ENCODE measurements at places on chromosomes 12 and 14.

DNA sequence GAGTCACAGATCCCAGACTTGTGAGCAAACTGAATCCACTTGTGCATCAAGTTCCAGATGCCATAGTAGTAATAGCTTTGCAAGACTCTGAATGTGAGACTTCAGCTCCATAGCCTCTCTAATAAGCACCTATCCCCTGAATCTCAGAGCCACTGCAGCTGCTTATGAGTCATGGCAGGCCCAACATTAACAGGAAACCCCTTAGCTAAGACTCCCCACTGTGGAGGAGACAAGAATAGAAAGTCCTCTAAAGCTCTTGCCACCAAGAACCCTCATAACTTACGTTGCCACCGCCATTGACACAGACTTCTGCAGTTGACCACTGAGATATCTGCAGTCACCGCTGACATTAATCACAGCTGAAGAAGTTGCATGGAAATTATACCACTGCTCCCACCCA lies 62.9 kb upstream of the PDE3A start:
- no peak for DNase-seq

DNA sequence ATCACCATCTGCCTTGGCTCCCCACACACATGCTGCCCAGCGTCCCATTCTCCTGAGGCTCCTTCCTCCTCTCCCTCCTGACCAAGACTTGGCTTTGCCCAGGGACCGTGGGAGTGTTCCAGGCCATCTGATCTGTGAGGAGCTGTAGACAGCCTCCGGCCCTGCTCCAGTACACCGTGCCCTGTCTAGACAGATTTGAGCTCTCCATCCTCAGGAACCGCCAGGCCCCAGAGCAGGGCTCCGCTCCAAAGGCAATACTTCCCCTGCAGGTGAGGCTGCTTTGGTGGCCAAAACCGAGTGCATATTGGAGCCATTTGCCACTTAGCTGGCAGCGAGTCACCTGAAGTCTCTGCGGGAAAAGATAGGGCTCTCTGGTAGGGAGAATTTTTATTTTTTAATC lies 147.4 kb downstream of the ANO2 start:
- no peak for DNase-seq

DNA sequence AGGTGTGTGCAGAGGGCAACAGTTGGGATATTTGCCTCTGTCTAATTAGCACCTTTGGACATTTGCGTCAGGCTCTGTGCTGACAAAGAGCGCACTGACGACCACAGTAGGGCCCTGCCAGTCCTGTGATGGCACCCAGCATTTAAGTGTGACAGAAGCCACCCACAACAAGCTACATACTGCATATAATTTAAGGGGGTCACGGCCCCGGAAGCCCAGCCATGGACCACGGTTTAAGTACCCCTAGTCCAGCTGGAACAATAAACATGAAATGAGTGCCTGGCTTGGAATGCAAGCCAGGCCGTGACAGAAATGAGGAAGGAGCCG lies 16.8 kb upstream of the DYNC1H1 start:
- no peak for DNase-seq

DNA sequence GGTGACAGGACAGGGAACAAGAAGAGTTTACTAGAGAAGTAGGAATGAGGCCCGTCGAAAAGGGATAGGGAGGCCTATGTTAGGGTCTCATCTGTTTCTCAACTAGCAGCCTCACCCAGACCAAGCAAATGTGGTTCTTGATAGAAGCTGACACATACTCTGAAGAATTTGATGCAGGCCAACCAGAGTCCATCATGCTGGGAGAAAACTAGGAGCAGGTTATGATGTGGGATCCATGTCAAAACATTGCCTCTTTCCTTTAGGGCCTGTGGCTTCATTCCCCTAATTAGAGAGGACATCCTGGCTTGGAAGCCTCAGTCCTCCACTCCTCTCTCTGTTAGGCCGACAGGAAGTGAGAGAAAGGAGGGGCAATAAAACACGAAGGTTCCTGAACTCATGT lies 122.8 kb downstream of the NTF3 start:
- no peak for DNase-seq

GRCh38 chr14:55448141-55448614 lies 7.8 kb upstream of the TBPL2 start:
- DNase-seq = no peak

GRCh38 chr12:46549527-46550265 lies 177.1 kb upstream of the SLC38A2 start:
- DNase-seq = no peak

- no peak for DNase-seq
Measured at GRCh38 chr12:26032290-26032689, 73.8 kb downstream of the RASSF8 start.

- no peak for DNase-seq
Measured at GRCh38 chr12:54586620-54587019, 1.8 kb downstream of the PPP1R1A start.

DNA sequence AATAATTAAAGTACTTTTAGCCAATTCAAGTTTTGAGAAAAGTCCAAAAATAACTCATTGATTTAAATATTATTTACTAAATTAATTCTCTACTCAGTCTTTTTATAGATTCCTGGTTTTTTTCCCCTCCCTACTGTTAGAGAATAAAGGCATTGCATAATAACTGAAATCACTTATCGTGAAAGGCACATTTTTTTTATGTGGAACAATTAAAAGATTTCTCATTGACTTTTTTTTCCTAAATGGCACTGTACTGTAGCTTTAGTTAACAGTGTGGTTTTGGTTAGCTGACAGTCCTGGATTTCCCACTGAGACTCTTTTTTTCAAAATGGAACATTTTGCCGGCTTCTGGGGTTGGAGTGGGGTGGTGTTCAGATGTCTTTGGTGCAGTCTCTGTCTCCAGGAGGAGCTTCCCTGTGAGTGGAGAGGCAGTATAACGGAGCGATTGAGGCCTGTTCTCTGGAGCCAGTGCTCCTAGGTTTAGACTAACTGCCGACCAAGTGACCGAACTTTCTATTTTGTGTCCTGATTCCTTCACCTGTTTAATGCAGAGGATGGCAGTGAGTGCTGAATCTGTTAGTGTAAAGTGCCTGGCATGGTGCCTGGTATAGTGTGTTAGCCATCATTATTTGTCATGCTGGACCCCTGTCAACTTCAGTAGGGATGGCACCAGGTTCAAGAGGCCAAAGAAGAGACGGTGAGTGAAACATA lies 117.7 kb downstream of the ADCK1 start:
- DNase-seq = no peak

DNA sequence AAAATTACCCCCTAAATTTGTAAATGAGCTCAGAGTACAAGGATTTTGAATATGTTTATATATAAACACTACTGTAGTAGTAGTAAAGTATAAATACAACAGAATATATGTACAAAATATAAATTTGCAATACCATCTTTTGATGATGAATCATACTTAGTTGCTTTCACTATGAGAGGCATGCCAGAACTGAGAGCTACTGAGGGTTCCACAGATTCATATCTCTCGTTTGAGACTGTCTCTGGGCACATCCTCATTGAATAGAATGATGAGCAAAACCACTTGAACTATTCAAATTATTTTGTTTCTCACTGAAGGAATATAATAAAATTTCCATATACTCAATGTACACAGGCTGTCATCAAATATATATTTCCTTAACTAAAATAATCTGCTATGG lies 417.6 kb downstream of the NAV3 start:
- DNase-seq = no peak

DNA sequence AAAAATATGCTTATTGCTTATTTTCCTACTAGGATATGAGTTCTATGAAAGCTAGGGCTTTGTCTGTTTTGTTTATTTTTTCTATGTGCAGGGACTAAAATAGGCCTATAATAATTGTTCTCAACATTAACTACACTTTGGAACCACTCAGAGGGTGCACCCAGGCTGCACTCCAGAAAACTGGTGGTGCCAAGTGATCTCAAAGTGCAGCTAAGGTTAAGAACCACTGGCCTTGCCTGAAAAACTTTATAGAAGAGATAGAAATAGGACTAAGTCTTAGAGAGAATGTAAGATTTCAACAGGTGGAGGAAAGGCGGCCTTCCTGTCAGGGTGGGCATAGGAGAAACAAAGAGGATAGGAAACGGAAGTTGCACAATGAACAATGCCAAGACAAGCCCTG lies 37.7 kb upstream of the NR1H4 start:
- DNase-seq = no peak

DNA sequence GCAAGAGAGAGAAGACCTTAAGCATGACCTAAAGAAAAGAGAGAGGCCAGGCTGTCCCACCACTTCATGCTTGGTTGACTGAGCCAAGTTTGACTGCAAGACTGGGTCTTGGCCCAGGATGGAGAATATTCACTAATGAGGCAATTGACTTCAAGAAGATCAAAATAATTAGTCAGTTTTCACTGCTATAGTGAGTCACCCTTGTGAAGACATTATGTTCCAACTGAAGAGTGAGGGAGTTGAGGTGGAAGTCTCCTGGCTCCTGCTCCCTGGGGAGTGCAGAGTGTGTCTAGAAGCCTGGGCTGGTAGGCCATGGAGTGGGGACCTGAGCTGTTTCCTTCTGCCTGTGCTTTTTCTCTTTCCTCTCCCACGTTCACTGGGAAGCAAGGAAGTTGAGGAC lies 117.6 kb downstream of the CACNA1C start:
- no peak for DNase-seq

DNA sequence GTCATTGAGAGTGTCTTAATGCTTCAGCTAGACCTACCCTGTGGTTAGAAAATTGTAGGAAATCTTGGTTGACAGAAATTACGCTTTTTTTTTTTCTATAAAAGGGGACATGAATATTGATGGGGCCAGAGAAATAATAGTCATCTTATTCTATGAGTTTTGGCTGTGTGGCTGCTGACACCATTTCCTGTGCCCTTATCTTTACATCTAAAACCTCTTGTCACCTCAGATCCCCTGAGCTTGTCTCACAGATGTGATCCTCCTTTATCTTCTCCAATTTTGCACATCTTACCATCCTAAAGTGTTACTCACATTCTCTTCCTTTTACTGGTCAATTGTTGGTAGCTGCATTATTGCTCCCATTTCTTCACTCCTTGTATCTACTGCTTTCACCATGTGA lies 36.1 kb downstream of the ASCL1 start:
- no peak for DNase-seq

DNA sequence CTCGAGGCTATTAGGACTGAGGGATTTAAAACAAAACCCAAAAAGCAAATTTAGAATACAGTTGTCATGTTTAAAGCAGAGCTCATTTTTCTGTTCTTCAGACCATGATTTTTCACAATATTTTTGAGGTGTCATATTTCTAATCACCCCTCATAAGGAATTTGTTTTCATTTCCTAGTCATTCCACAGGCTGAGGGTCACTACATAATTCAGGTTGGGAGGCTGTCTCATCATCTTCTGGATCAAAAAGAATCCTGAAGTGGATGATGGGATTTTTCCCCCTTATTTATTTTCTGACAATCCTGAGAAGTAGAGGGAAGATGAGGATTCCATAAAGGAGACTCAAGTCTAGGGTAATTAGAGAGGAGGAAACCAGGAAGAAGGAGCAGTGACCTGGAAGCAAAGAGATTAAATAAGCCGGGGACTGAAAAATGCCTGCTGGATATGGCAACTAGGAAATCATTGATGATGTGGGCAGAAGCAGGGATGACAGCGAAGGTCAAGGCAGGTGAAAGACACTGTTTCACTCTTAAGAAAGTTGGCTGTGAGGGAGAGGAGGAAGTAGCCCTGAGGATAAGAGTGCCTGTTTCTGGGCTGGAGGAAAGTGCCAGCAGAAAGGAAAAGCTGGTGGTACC lies 9.0 kb upstream of the PCNX1 start:
- DNase-seq = no peak

DNA sequence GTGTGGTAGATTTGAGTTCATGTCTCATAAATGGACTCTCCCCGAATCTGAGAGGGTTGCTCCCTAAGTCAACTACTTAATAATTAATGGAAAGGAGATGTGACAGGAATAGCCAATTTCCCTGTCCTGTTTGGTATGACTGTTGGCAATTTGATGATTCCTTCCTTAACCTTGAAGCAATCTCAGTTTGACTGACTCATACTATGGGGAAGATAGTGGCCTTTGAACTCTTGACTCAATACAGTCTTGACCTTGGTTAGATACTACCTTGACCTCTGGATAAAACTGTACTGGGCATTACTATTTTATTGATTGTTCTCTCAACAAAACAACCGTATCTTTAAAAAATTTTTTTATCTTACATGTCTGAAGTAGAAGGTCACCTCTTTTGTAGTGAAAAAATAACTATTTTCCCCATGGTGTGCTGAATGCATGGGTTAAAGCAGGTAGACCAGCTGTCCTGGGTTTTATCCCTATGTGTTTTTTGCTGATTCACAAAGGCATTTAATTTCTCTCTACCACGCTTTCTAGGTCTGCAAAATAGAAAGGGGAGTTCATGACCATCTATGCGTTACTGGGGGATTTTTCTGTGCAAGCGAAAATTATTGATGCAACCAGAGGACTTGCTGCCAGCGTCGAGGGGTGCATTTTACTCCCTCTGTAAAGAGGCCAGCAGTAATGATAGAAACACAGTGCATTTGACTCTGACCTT lies 80.1 kb downstream of the ETV6 start:
- no peak for DNase-seq

DNA sequence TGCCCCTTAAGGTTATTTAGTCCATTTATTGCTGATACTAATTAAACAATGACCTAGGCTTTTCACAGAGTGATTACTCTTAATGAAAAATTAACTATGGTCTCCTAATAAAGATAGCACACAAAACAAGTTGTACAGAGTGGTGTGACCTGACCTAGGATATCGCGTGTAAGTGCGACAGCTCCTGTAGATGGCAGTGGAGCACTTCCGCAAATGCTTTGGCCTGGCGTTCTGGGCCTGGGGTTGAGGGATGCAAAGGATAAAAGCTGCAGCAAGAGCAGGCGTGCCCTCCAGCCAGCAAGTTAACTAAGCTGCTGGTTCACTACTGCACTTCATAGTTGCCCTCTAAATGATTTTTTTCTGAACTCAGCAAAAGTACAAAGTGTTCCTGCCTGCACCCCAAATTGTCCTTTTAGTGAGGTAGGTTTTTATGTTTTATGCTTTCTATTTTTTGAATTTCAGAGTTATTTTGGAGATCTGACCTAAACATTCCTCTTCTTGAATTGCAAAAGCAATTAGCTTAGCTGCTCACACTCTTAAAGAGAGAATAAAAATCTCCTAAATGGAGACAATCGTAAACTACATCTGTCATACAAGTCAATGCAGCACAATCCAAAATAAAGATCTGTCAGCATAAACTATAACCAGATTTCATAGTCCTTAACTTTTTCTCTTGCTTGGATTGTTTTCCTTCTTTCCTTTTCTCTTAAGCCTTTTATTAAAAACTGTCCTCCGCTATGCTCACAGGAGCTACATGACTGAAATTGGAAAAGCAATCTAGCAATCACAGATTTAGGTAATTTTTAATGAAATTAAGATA lies 379.6 kb downstream of the LRIG3 start:
- DNase-seq = no peak

DNA sequence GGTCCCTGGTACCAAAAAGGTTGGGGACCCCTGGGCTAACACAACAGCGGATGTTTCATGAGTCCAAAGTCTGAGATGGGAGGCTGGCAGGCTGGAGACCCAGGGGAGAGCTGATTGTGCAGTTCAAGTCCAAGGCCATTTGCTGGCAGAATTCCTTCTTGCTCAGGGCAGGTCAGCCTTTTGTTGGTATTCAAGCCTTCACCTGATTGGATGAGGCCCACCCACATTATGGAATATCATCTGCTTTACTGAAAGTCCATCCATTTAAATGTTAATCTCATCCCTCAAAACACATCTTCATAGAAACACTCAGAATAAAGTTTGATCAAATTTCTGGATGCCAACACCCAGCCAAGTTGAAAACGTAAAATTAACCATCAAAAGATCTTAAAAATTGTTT lies 52.9 kb downstream of the GSC start:
- no peak for DNase-seq
